ENCODE measurements at places on chromosomes 13 and 19.

- no peak for DNase-seq
Measured at GRCh38 chr13:76783798-76784197, 102.4 kb downstream of the KCTD12 start.

DNA sequence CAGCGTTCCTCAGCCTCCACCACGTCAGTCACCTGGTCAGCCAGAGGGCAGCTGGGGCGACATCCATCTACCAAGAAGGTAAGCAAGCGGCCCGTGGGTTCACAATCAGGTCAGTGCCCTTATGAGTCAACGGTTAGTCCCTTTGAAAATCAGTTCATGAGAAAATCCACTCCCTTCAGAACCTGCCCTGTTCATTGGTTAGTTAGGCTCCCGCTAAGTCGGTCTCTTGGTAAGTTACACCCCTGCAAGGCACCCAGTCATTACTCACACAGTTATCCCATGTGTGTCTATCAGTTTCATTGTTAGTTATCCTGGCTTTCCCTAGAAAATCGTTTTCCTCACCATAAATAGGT, 564 bp downstream of the SIGLECL1 start:
- no peak for DNase-seq

- no peak for DNase-seq
Measured at GRCh38 chr13:103731959-103732358, 665.7 kb upstream of the SLC10A2 start.

DNA sequence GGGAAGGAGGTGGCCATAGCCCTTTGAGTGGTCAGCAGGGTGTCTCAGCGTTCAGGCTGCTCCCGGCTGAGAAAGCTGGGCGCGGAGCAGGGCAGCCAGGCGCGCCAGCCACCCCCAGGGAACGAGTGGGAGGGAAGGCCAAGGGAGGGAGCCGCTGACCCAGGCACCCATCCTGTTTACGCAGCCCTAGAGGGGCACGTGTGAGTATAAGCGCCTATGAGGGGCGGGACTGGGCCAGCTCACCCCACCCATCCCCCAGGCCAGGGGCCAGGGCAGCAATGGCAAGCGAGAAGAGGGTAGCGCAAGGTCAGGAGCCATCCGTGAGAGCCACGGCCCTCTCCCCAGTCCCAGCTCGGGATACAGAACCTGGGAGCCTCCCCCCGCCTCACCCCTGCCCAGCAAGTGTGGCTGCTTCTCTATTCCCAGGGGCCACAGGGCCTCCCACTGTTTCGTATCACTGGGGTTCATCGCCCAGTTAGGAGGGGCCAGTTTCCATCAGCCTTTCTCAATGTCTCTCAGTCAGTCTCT, 897 bp upstream of the DMKN start:
- no peak for DNase-seq

- DNase-seq, result no peak
Measured at GRCh38 chr19:9945319-9945966, 9.1 kb upstream of the OLFM2 start.

DNA sequence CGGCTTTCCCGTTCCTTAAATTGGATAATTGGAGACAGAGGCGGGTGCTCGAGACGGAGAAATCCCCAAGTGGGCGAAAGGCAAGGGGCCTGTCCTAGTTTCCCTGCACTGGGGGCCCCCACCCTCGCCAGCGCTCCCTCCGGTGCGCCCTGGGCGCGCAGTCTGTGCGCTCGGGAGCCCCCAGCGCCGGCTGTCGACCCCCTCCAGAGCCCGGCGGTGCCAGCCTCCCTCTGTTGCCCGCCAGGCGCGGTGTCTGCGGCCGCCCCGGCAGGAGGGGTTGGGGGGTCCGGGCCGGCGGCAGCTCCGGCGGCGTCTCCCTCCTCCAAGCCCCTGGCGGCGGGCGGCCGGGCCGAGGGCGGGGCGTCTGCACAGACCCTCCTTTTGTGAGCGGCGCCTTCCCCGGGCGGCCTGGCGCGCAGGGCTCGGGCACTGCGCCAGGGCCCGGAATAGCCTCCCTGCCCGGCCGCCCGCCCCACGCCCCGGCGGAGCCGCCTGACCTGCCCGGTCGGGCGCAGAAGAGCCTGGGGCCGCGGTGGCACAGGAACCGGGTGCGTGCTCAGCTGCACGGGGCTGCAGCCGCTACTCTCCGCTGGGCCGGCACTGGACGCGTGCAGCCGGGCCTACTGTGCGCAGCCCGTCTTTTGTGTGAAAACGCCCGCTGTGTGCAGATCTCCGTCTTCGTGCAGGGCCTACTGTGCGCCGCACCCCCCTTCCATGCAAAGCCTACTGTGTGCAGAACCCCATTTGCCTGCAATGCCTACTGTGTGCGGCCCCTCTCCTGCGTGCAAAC, 13.2 kb downstream of the GADD45B start:
- DNase-seq, result no peak

DNA sequence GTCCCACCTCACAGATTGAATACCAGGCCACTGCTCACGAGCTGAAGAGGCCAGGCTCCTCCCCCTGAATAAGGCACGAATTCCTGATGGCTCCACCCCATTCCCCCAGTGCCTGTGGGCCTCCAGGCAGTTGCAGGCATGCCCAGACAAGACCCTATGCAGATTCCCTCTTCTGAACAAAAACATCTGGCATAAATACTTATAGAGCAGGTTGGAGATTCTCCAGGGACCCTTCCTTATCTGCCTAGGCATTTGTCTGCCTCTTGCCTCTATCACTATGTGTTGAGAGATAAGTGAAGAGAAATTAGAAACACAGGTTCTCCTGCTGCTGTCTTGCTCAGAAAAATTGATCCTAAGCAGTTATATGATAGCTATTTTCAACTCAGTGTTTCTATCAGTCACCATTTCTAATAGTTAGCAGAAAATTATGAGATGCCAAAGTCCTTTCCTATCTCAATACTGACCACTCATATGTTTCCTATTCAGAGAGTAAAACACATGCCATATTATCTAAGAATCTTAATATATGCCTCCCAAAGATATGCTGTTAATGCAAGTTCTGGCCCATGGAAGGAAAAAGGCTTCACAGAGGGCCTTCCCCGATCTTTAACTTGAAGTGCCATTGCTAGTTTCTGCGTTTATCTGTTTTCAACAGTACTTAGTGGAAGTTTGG, 364.0 kb downstream of the KCTD12 start:
- no peak for DNase-seq

GRCh38 chr13:20824762-20825476, 51.2 kb upstream of the EEF1AKMT1 start:
- DNase-seq, result no peak

- DNase-seq, result no peak
Measured at GRCh38 chr13:93220073-93220472, 6.5 kb upstream of the GPC6 start.

DNA sequence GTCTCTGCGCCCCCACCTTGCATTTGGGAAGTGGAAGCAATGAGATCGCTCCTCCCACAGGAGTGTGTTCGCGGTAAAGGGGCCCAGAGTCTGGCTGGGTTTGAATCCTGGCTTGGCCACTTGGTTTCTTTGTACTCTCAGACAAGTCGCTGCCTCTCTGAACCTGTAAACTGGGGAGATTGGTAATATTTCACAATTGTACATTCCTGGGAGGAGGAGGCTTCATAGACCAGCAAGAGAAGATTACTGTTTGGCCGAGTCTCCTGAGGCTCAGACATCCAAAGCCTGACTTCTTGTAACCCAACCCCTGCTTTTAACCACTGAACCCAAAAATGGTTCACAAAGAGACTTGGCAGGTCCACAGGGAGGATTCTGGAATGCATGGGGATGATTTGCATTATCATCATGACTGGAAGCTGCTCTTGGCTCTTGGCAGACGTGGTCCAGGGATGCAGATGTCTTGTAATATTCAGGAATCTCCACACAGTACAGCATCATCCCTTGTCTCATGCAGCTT, 13.6 kb upstream of the STRN4 start:
- no peak for DNase-seq

GRCh38 chr13:78326633-78327032, 276.7 kb downstream of the POU4F1 start:
- no peak for DNase-seq

- DNase-seq, result no peak
Measured at GRCh38 chr13:82501834-82502233, 1380.4 kb downstream of the SLITRK1 start.

- DNase-seq, result no peak
Measured at GRCh38 chr19:29967623-29968022, 25.6 kb downstream of the URI1 start.

GRCh38 chr19:6947745-6948144, 60.4 kb downstream of the ADGRE1 start:
- DNase-seq, result no peak

GRCh38 chr19:5282901-5283300, 57.7 kb downstream of the PTPRS start:
- no peak for DNase-seq

DNA sequence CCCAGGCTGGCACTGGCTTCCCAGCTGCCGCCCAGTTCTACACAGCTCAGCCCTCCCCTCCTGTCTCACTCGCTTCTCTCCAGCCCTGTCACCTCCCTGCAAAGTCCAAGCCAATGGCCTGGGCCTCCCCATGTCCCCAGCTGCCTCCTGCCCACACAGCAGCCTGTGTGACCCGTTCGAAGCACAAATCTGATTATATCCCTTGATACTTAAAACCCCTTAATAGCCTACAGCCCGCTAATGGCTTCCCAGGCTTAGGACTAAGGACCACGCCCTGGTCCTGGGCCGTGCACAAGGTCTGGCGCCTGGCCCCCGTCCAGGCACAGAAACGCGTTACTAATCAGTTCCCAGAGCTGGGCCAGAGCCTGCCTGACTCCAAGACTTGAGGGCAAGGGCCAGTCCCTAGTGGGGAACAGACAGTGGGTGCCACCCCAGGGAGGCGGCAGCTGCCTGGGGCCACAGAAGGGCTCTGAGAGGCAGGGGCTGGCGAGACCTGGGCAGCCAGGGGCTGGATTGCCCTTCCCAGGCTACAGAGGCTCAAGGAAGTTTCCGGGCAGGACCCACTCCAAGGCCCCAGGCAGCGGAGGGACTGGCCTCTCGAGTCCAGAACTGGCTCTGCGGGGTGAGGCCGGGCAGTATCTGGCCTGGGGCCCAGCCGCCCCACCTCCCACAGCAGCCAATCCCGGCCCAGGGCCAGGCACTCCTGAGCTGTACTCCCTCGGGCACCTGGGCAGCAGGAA, 10.4 kb downstream of the XAB2 start:
- no peak for DNase-seq

DNA sequence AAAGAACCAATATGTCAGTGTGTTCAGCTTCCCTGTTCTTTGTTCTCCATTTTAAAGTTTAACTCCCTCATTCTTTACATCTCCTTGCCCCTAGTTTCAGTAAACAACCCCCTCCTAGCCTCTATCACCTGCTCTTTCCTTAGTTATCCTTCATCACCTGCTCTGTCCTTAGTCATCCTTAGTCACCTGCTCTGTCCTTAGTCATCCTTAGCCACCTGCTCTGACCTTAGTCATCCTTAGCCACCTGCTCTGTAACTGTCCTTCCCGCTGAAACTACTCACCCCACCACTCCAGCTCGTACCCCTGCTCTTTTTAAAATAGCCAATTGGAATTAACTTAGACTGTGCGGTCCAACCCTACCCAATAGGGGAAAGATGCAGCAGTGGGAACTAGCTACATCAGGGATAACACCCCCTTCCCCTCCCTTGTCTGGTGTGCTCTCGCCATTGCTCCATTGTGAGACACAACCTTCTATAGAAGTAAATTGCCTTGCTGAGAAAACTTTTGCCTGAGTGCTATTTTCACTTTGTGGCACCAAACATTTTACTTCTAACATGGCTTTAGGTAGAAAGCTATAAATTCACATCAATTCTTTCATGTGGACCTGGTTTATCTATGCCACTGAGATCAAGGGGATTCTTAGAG, 16.2 kb downstream of the EDNRB start:
- no peak for DNase-seq

DNA sequence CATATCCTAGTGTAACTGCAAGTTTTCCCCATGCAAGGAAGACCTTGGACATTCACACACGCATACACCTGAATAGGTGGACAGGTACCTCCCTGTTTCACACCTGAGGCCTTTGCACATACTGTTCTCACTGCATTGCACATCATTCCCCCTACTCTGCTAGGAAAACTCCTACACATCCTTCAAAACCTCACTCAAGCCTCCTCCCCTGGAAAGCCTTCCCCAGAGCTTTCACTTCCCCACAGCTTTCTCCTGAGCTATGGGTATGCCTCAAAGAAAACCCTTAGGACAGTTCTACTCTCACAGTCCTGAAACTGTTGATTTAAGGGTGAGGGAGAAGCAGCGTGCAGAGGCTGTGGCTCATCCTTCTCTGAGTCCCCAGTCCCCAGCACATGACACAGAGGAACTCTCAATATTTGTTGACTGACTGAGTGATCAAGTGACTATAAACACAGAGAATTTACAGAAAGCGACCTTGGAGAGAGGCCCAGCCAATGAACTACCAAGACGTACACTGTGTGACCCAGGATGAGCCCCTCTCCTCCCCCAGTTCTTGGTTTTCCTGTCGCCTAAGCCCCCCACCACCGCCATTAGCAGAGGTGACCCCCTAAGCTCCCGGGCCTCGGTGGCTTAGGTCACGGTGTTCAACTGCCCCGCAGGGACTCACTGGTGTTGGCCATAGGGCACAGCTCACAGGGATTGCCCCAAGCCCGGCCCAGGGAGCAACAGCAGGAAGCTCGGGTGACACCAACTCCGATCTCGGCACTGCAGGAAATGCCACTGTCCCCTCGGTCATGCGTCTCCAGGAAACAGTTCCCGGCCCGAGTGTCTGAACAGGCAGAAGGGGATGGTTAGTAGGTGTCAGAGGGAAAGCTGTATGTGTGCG, 40.6 kb downstream of the FBN3 start:
- no peak for DNase-seq

- DNase-seq, result no peak
Measured at GRCh38 chr13:93169980-93170379, 56.6 kb upstream of the GPC6 start.

- peak; percentile 14 for DNase-seq
Measured at GRCh38 chr13:97477844-97478243, 43.9 kb downstream of the RAP2A start.

- DNase-seq, result no peak
Measured at GRCh38 chr19:42098781-42099180, 22.8 kb downstream of the ZNF574 start.

- DNase-seq, result no peak
Measured at GRCh38 chr13:72071713-72072112, 204.7 kb upstream of the DACH1 start.

DNA sequence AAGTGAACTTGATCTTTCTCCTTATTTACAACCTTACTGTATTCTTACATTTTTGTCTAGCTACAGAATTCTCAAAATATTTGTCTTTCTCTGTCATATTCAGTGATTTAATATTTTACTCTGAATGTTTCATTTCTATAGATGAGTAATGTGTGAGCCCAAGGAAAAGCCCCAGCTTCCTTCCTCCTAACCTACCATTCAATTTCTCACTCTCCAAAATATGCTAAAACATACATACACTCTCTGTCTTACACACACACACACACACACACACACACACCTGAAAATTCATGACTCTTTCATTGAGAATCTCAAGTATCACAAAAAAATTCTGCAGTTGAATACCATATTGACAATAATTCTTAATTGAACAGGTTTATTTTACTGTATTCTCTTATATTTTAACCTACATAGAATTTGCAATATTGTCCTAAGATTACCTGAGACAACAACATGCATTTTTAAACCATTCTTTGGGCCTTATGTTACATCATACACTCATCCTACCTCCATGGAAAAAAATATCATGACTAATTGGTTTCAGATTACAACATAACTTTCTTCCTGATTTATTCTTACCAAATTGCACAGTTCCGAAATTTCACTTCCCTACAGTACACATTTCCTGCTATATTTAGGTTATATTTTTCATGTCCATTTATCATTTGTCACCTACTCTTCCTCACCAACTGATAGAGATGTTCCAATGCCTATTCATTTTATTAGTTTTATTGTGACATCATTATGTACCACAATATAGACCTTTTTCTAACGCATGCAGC, 1965.6 kb upstream of the PCDH20 start:
- DNase-seq, result no peak
